NCI-H460 (cell line): ENCODE measurements at places on chromosomes 11 and 22. TPM values are rescaled to one million over a fixed set of nuclear protein-coding genes. Genes with fewer than 3 reads are reported as not detected.

FGF4 gene
- not detected in 2 replicates for total RNA-seq

MMP12 gene
- not detected in 2 replicates for total RNA-seq

ART1 gene
- not detected in 2 replicates for total RNA-seq

GVQW3 gene
- total RNA-seq, result 2.0 and 2.5 TPM in 2 replicates

MMP27 gene
- total RNA-seq, result not detected in 2 replicates

OLFML1 gene
- total RNA-seq, result 0.05 TPM in 1 of 2 replicates, not detected in the other

OR8B8 gene
- not detected in 2 replicates for total RNA-seq

OR4D10 gene
- total RNA-seq, result not detected in 2 replicates

CHADL gene
- 0.09 and 0.15 TPM in 2 replicates for total RNA-seq

OR4A16 gene
- not detected in 2 replicates for total RNA-seq

TRIM49 gene
- total RNA-seq, result not detected in 2 replicates

KCNE3 gene
- not detected in 2 replicates for total RNA-seq

MB gene
- 0.10 TPM in 1 of 2 replicates, not detected in the other for total RNA-seq

PPP1CA gene
- 137 and 159 TPM in 2 replicates for total RNA-seq

GDPD4 gene
- total RNA-seq, result not detected in 2 replicates

SLC25A18 gene
- total RNA-seq, result 0.97 and 1.2 TPM in 2 replicates

BCO2 gene
- 0.50 and 1.0 TPM in 2 replicates for total RNA-seq

C22orf31 gene
- total RNA-seq, result not detected in 2 replicates

LBHD1 gene
- 5.4 and 5.5 TPM in 2 replicates for total RNA-seq

CLCF1 gene
- total RNA-seq, result 4.9 and 5.3 TPM in 2 replicates
